ENCODE measurements at places on chromosomes 1 and 21.

GRCh38 chr1:145702826-145703225, 4.3 kb downstream of the PDZK1 start:
- no peaks in the 10 kb centered on the region for H3K36me3 ChIP-seq
- peaks cover 2% of the 10 kb centered on the region for H3K4me1 ChIP-seq
- ATAC-seq = no peak
- peaks cover 8% of the 10 kb centered on the region for H3K27me3 ChIP-seq
- no peak overlapping the region for H3K4me3 ChIP-seq

DNA sequence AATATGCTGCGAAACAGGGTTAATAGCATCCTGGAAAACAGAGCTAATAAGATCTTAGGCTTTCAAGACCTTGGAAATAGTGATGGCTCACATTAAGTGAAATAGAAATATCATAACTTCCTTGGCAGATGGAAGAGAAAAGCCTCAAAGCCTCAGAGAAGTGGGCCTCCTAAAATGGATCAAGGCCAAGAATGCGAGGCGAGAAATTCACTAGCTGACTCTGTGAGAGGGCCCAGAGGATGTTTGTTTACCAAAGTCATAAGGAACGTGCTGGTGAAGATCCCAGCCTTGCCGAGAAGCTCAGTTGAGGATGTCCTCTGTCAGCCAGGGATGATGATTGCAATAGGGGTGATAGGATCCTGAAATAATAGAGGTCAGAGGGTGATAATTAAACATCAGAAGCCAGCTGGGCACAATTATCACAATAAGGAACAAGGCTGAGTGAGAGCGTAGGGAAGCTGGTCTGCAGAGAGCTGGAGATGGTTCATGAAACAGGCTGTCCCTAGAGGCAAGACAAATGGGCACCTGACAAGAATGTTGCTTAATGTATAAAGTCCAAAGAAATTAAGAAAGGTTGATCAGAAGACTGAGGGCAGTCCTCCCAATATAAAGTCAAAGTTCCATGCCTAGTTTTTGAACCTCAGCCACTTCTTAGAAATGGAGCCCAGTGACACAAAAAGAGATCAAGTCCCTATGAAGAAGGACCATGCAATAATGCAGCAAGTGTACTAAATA, 101.7 kb upstream of the COG2 start:
- H3K27me3 ChIP-seq = peaks cover 11% of the 10 kb centered on the region
- no peaks in the 10 kb centered on the region for H3K36me3 ChIP-seq
- H3K4me1 ChIP-seq = no peaks in the 10 kb centered on the region
- no peak overlapping the region for H3K4me3 ChIP-seq
- ATAC-seq = no peak
- H3K27ac ChIP-seq = no peak overlapping the region

- ATAC-seq = no peak
- no peaks in the 10 kb centered on the region for H3K36me3 ChIP-seq
- H3K27me3 ChIP-seq = no peaks in the 10 kb centered on the region
Observed at GRCh38 chr1:105204836-105205371, 1455.2 kb downstream of the AMY1C start.

- H3K36me3 ChIP-seq = no peaks in the 10 kb centered on the region
- peak overlapping the region; percentile 94 for H3K4me3 ChIP-seq
- H3K4me1 ChIP-seq = peaks cover 54% of the 10 kb centered on the region
- peak; percentile 11 for ATAC-seq
- no peaks in the 10 kb centered on the region for H3K27me3 ChIP-seq
Observed at GRCh38 chr1:27154469-27154990, 395 bp downstream of the SLC9A1 start.

- peaks cover 6% of the 10 kb centered on the region for H3K36me3 ChIP-seq
- no peak for ATAC-seq
- no peak overlapping the region for H3K4me3 ChIP-seq
- H3K27ac ChIP-seq = no peak overlapping the region
Observed at GRCh38 chr1:105894006-105894405, 1162.5 kb upstream of the PRMT6 start.

DNA sequence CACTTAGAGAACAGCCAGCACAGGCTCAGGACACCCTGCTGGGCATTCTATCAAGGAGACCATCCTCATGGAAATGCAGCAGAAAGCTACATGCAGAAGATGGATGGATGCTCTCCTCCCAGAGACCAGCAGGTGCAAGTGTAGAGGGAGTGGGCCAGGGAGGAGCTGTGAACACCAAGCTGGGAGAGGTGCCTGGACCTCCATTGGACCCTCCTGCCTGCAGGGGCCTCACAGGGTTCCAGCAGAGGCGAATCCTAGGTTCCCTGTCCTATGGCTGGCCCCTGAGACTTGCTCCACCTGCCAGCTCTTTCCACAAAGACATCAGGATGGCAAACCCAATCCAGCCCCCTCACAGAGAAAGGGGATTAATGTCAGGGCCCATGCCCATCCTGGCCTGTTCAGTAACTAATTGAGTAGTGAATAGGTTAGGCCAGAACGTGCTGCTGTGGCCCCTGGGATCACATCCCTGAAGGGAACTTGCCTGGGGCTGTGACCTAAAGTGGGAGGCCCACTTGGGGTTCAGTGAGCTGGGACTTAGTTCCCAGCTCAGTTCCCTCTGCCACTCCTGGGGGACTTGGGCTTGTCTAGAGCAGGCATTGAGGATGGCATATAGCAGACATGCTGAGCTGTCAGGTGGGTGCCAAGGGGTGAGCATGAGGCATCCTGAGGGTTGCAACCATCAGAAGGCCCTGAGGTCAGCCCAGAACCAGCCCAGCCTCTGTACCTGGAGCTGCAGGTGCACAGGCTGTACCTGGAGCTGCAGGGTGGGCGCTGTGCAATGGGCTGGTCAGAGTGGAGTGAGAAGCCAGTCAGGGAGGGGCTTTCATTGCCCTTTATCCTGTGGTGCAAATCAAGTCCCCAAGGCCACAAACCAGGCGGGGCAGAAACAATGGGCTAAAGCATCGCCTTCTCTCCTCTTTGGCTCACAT, 22.9 kb upstream of the ZNF678 start:
- H3K4me3 ChIP-seq = no peak overlapping the region
- no peak for ATAC-seq
- no peak overlapping the region for H3K27ac ChIP-seq

- no peaks in the 10 kb centered on the region for H3K36me3 ChIP-seq
- H3K27ac ChIP-seq = no peak overlapping the region
Observed at GRCh38 chr1:101444873-101445618, 208.2 kb downstream of the S1PR1 start.

DNA sequence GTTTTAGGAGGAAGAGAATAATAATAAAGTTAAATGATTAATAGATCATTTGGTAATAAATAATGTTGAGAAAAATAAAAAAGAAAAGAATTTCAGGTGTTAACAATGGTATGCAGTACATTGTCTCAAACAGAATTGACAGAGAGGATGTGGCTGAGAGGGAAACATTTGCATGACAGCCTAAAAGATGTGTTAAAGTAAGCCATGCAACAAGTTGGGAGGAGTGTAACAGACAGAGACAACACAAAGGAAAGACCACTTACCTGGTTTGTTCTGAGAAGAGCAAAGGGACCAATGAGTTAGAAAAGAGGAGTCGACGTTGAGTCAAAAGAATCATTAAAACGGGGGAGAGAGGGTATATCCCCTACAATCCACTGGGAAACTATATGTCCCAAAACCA, 814.0 kb downstream of the KCNT2 start:
- no peaks in the 10 kb centered on the region for H3K4me1 ChIP-seq
- H3K27ac ChIP-seq = no peak overlapping the region
- no peaks in the 10 kb centered on the region for H3K27me3 ChIP-seq
- no peak for ATAC-seq
- no peaks in the 10 kb centered on the region for H3K36me3 ChIP-seq

- H3K4me3 ChIP-seq = no peak overlapping the region
- no peak for ATAC-seq
- no peaks in the 10 kb centered on the region for H3K4me1 ChIP-seq
- no peaks in the 10 kb centered on the region for H3K36me3 ChIP-seq
- H3K27me3 ChIP-seq = no peaks in the 10 kb centered on the region
- H3K27ac ChIP-seq = no peak overlapping the region
Observed at GRCh38 chr1:5333291-5333690, 658.9 kb downstream of the NPHP4 start.

DNA sequence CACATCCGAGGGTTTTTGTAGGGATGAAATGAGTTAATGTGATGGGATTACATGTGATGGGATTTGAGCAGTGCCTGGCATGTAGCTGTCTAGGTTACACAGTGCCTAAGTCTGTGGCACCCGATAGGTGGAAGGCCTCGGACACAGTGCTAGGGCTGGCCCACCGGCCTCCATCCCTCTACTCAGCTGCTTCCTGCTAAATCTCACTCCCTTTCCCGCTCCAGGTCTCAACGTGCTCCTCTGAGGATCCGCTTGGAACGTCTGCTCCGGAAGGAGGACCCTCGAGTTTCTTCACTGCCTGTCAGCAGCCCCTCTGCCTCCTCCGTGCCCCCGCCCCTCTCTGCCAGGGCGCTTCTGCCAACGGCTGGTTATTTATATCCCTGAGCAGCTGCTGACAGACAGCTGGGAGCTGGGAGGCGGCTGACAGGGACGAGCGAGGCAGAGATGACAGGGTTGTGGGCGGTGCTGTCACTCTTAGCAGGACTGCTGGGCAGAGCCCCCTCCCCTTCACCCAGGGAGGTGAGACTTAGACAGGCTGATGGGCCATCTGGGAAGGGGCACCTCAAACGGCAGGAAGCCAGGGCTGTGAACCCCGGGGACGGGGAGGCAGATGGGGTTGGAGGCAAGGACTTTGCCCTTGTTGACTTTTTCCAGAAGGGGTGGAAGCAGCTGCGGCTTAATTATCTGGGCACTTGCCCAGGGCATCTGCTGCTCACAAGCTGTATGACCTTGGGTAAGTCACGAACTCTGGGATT, 26.6 kb upstream of the LRRN2 start:
- no peak overlapping the region for H3K27ac ChIP-seq
- peaks cover 59% of the 10 kb centered on the region for H3K27me3 ChIP-seq
- ATAC-seq = no peak

- no peaks in the 10 kb centered on the region for H3K36me3 ChIP-seq
- peaks cover 35% of the 10 kb centered on the region for H3K27me3 ChIP-seq
- H3K27ac ChIP-seq = no peak overlapping the region
- H3K4me1 ChIP-seq = no peaks in the 10 kb centered on the region
Observed at GRCh38 chr1:17903386-17903785, 148.3 kb downstream of the ACTL8 start.

GRCh38 chr1:10796029-10796944, at the start of gene CASZ1:
TSS of gene CASZ1 (minus strand) at chr1:10796646. CDS start at chr1:10693889, 102,757 bp downstream.
- H3K4me1 ChIP-seq = peaks cover 7% of the 10 kb centered on the region
- H3K27ac ChIP-seq = peak within 1 kb of the TSS; percentile 11

- H3K27me3 ChIP-seq = no peaks in the 10 kb centered on the region
- no peak for ATAC-seq
- H3K4me3 ChIP-seq = peak overlapping the region; percentile 97
Observed at GRCh38 chr1:241638909-241639622, 1.1 kb downstream of the CHML start.

DNA sequence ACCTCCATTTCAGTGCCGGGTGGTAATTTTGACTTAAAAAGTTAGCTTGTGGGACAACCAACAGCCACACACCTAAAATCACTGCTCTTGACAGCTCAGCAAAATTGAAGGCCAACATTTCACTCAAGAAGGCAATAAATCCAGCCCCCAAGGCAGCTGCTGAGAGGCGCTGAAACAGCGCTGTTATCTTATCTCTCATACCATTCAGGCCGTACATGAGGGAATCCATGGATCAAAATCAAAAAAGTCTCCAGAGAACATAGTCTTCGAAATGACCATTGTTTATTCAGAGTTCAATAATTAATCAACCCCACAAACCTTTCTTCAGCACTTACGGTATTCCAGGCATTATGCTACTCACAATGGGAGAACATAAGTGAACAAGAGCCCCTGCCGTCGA, 38.5 kb downstream of the ZBTB18 start:
- H3K27me3 ChIP-seq = peaks cover 12% of the 10 kb centered on the region
- H3K4me1 ChIP-seq = no peaks in the 10 kb centered on the region
- no peak for ATAC-seq
- H3K27ac ChIP-seq = no peak overlapping the region
- no peak overlapping the region for H3K4me3 ChIP-seq

GRCh38 chr1:202131956-202132821, 9.5 kb downstream of the GPR37L1 start:
- H3K4me3 ChIP-seq = no peak overlapping the region
- H3K27ac ChIP-seq = no peak overlapping the region
- H3K4me1 ChIP-seq = peaks cover 10% of the 10 kb centered on the region
- H3K36me3 ChIP-seq = peaks cover 29% of the 10 kb centered on the region
- no peak for ATAC-seq
- no peaks in the 10 kb centered on the region for H3K27me3 ChIP-seq

DNA sequence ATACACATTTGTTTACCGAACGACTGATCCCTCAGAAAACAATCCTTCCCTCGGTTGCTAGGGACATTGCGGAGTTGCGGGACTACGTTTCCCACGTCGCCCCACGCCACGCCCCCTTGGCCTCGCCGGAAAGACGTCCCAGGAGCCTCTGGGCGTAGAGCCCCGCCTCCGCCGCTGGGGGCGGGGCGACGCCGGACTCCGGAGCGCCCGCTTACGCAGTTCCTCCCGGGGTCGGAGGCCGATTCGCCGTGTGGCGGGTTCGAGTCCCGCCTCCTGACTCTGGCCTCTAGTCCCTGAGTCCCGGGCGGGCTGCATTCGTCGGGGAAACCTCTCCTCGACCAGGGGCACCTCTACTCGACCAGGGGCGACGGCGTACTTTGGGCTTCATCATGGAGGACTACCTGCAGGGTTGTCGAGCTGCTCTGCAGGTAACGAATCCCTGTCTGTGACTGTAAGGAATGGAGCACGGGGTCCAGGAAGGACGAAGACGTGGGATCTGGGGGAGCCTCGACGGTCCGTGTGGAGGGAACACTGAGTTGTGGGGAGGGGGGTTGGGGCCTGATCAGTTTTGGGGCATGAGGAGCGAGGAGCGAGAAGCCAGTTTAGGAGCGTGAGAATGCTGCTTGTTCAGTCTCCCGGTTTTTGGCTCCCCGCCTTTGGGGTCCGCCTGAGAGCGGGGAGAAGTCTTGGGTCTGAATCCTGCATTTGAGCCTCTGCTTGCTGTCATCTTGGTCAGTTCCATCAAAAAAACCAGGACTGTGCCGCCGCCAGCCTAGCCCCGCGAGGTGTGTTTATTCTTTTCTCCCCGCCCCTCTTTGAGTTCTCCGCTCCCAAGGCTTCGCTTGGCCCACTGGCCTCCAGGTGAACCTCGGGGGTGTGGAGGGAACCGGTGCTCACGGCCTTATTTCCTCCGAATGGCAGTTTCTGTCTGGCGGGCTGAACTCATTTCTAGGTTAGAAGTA, at the start of gene PRUNE1:
Gene PRUNE1, plus strand, starts transcription at position 206 of the 962 bp plus-strand sequence. Its CDS starts 184 bp downstream, at position 390.
- peak within 1 kb of the TSS; percentile 98 for H3K27ac ChIP-seq
- H3K27me3 ChIP-seq = no peaks in the 10 kb centered on the region
- H3K4me3 ChIP-seq = peak within 1 kb of the TSS; percentile 97
- peak; percentile 98 for ATAC-seq
- peaks cover 5% of the 10 kb centered on the region for H3K36me3 ChIP-seq
